ENCODE measurements at places on chromosomes 2 and 18.

DNA sequence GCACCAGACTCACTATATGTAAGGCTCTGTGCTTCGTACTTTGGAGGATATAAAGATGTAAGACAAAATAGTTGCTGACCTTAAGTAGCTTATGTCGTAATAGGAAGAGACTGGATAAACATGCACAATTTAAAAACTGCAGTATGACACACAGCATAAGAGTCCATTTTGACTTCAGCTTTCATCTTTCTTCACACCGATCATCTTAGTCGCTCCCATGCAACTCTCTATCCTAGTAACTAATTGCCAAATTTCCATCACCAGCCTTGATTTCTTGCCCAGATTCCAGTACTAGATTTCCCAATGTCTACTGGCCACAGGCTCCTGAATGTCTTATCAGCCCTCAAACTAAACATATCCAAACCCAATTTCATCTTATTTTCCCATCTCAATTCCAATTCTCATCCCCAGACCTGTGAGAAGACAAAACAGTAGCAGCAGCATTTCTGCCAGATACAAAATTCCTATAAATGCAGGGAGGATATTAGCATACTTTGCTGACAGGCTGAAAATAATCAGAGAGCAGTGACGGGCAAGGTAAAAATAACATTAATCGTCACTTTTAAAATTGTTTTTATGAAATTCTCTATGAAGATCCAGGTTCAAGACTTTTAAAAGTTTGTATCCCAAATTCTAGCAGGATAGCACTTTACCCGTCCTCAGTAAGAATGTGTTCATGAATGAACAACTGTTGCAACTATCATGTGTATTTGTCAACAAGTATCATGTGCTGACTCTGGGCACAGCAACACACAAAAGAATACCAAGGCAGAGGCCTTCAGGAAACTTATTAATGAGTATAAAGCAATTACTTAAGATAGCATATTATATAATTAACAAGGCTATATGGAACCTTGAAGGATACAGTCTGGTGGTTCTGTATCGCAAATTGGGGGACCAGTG, 42.2 kb downstream of the KIDINS220 start:
- DNase-seq, result no peak

GRCh38 chr18:13532406-13533075, 193.8 kb downstream of the FAM210A start:
- DNase-seq, result no peak

DNA sequence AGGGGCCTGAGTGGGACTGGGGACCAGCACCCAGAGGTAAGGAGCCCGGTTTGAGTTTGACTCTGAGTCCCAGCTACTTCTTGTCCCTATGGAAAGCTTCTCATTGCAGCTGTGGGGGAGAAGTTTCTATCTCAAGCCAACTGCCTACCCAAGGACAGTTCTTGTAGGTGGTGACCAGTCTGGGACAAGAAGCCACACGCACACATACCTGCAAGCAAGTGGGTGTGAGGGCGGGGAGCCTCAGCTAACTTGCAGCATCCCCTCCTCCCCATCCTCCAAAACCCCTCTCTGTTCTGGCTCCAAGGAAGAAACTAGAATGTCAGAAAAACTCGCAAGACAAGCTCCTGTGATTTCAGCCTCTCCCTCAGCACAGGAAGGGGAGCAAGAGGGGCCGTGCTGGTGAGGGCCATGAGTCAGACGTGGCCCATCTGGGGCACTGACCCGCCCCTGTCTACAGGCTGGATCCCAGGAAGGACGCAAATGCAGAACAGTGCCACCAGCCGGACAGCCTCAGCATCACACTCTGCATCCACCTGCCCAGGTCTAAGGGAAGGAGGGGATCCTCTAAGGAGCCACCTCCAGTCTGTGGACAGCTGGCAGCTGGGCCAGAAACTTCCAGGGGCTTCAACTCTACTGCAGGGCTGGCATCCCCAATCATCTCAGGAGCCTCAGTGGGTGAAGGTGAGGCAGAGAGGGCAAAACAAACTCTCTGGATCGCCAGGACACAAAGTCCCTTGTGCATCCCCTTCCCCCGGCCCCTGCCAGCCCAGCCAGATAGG, 103.4 kb downstream of the TNS1 start:
- DNase-seq, result no peak

DNA sequence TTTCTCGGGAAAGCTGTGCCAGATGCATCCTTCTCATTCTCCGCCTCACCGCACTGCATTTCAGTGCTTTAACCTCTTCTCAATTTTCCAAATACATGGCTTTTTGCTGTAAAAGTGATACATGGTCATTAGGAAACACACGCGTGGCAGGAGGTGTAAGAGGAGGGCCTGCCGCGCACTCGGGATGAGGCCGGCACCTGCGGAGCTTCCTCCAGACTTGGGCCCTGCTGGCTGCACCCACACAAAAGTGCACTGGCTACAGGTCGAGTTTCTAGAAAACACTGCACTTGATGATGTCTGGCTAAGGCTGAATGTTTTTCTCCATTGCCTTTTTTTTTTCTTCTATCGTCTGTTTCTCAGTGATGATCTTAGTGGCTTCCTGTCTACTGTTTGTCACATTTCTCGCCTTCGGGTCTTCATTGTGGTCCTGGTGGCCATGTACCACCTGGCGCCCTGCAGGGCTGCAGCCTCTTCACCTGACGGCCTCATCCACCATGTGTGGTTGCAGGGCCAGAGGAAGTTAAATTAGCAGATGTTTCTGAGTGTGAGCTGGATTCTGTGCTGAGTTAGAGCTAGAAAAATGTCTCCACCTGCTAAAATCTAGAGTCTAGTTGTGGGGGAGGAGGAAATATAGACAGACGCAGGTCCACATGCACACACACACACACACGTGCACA, 7.6 kb downstream of the KCNG2 start:
- DNase-seq, result no peak

DNA sequence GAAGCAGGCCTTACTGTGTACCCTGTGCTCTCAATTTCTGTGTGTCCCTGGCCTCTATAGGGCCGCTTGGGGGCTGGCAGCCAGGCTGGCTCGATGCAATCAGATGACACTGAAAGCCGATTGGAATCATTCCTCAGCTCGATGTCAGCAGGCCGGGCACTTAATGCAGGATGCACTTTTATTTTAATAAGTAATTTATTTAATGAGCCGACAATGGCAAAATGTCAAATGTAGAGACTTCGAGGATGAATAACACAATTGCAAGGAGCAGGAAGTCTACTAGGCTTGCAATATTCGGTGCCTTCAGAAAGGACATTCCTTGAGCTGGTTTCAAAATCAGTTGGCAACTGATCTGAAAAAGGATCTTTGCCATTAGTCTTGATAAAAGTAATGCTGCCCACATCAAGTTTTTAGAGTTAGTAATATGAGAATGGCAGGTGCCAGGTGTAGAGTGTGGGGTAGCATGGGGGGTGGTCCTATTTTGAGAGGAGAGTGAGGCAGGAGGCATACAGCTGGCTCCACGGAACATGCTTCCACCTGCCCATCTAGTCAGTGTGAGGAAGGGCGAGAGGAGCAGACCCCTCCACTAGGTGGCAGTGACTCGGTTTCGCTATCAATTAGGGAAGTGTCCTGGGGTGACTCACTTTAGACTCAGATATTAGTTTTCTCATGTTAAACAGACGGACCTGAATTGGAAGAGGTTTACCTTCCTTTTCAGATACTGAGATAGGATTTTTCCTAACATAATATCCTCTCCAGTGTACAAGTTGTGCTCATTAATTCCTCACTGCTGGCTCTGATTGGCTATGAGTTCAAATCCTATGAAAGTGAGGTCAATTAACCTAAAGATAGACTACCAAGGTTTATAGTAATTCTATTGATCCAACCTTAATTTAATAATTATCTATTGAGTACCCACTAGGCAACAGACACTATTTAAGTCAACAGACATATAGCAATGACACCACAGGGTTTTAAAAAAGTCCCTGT, 80.9 kb downstream of the NABP1 start:
- peak; percentile 2 for DNase-seq

GRCh38 chr2:184879671-184880070, 281.3 kb downstream of the ZNF804A start:
- no peak for DNase-seq

DNA sequence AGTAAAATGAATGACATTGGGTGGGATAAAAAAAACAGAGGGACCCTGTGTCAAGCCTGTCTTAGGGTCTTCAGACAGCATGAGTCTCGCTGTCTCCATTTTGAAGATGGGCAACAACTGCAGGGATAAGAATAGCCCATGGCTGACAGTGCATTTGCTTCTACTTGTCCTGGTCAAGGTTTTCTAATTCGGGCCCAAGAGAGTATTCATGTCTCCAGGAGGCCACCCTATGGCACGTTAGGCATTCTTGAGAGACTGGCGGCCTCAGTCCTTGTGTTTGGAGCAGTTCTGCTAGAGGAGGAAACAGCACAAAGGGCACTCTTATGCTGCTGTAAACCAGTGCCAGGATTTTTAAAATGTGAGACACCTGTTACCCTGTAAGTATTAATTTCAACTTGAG, 9.5 kb upstream of the MYL1 start:
- DNase-seq, result no peak

GRCh38 chr2:64987001-64987955, 1.9 kb upstream of the SLC1A4 start:
- DNase-seq, result no peak

DNA sequence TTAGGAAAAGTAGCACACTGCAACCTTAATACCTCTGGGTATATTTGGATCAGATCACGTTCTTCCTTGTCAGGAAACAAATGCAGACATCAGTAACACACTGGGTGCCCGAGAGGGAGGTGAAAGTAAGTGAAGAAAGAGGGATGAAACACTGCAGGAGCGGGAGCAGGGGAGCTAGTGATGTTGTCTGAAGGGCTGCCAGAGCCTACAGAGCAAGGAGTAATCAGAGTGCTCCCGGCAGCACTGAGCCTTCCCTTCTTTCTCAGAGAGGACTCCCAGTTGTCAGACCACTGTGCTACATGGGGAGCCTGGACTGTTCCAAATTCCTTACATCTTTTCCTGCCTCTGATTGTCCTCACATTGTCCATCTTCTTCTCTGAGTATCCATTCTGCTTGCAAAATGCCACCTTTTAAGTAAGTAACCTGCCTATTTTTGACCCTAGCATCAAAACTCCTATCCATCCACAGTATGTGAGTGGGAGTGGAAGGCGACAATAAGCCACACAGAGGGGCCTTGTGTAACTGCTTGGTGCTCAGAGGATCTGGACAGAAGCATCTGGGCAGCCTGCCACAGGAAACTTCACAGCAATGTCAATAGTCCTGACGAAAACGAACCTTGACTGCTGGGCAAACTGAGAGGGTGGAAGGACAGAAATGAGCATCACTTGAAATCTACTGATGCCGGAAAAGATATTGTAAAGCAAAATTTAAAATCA, 10.8 kb upstream of the NAB1 start:
- DNase-seq, result no peak

DNA sequence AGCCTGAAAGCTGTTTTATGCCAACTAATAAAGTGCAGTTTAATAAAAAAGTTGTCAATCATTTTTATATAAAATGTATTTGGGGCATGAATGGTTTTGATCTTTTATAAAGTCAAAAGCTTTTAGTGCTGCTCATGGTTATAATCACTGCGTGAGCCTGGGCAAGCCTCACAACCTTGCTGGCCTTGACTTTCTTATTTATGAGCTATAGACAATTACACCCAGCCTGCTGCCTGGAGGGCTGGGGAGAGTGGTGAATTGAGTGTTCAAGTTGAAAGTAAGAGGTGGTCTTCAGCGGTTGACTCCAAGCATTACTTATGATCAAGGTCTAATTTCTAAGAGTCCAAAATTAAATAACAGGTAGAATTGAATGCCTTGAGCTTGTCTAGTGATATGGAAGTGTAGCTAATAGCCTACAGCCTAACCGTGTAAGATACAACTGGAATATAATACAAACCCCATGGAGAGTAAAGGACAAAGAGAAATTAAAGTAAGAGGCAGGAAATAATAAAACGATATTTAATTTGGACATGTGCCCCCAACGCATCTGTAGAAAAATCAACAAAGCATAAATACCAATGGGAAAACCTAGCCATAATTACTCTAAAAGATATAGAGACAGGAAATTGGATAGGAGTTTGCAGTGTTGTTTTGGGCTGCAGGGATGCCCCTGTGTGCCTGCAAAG, 106.0 kb upstream of the CYP1B1 start:
- DNase-seq, result no peak

DNA sequence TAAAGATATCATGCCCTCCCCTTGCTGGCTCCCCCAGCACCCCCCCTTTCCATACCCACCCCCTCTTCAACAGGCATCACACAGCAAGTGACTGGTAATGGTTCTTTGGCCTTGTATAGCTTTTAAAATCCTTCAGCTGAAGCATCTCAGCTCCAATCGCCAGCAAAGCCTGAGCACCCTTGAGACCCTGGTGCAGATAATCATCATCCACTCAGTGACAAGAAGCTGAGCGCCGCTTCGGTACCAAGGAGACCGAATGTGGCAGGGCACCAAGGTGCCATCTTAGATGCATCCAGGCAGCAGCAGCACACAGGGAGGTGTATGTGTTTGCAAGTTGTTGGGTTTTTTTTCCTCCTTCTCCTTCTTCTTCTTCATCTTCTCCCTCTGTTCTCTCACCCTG, 232.7 kb downstream of the BCL11A start:
- DNase-seq, result no peak

DNA sequence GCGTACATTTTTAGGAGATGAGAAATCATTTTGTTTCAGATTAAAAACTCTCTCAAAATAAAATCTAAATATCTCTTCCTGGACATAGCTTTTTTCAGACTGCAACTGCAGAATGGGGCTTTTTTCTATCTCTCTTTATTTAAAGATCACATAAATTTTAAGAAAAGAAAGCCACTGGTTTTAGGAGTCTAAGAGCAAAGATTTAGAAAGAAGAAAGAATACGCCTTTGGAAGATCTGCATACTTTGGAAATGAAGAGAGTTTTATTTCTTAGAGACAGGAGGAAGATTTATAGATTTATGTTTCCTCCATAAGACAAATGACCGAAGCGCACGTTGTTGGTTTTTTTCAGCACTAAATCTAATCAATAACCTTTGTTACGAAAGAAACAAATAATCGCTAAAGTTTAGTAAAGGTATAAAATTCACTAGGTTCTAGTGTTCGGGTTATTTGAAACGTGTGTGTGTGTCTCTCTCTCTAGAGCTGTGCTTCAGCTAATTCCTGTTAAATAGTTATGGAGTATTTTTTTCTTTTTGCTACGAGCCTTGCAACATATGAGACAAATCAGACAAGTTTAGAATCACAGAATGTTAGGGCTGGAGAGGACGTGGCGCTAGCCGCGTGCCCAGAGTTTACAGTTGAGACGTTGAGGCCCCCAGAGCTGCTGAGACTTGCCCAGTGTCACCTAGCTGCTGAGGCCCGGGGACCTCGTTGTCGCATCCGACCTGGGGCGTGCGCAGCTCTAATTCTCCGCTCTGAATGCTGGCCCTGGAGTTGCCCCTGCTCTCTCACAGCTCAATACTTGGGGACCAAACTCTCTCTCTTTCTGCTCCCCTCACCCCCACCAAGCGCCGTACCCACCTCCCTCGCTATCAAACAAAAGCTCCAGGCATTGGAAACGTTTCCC, 69.9 kb downstream of the CTAGE1 start:
- no peak for DNase-seq

GRCh38 chr2:152627351-152627957, 89.8 kb downstream of the PRPF40A start:
- DNase-seq, result no peak

Data from activated naive CD4-positive, alpha-beta T cell (primary cell).